Prostate gland (tissue), 2 donors: ENCODE measurements at places on chromosomes 6 and 20. TPM values are rescaled to one million over a fixed set of nuclear protein-coding genes. Genes with fewer than 3 reads are reported as not detected.

DNA sequence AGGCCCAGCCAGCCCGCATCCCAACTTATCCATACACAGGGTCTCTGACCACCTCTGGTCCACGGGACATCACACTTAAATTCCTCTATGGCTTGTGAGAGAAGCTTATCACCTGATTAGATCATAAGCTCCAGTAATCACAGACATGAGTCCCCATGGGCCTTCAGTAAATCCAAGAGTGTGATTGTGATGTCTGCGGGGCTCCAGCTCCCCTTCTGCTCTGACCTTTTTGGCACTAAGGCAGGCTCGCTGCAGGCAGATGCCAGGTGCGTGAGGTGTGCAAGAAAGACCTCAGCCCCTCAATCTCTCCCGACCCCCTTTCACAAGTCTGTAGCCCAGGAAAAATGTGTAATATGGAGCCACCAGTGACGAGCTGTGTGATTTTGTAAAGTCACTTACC lies 127.6 kb upstream of the DUSP22 start:
- H3K4me1 ChIP-seq, result no peaks in the 10 kb centered on the region
- no peak for DNase-seq
- H3K36me3 ChIP-seq, result no peaks in the 10 kb centered on the region
- H3K27ac ChIP-seq, result no peak overlapping the region
- no peaks in the 10 kb centered on the region for H3K27me3 ChIP-seq

DNA sequence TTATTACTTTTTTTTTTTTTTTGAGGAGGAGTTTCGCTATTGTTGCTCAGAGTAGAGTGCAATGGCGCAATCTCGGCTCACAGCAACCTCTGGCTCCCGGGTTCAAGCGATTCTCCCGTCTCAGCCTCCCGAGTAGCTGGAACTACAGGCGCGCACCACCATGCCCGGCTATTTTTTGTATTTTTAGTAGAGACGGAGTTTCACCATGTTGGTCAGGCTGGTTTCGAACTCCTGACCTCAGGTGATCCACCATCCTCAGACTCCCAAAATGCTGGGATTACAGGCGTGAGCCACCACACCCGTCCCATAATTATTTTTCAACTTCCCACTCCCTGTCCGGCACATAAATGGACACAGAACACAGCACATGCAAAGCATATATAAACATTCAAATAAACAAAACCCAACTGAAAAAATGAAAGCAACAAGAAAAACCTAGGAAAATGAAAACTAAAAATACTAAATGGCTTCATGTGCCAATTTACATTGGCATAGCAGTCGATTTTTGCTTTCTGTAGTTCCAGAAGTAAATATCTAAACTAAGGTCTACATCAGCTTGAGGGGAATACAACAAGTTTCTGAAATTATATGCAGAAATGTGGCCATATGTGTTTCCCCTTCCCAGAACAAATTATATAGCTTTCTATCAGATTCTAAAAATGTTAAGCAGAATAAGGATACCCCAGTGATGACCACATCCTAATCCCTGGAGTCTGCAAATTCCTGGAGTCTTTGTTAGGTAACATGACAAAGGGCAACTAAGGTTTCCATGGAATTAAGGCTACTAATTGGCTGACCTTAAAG lies 113.9 kb downstream of the HFE start:
- no peak overlapping the region for H3K27ac ChIP-seq
- H3K4me3 ChIP-seq, result no peak overlapping the region
- no peak for DNase-seq
- H3K36me3 ChIP-seq, result no peaks in the 10 kb centered on the region
- no peaks in the 10 kb centered on the region for H3K4me1 ChIP-seq
- H3K27me3 ChIP-seq, result no peaks in the 10 kb centered on the region

The TRIM38 gene
- 8.7 TPM for total RNA-seq

The WFDC12 gene
- not detected for total RNA-seq

The NRN1 gene
- 1.1 TPM for total RNA-seq

The LGSN gene
- total RNA-seq, result not detected
